ENCODE measurements at places on chromosomes 6 and 20.

- DNase-seq = peak; percentile 70
These were observed 171.3 kb downstream of the GRM1 start for GRCh38 chr6:146200176-146200575.

DNA sequence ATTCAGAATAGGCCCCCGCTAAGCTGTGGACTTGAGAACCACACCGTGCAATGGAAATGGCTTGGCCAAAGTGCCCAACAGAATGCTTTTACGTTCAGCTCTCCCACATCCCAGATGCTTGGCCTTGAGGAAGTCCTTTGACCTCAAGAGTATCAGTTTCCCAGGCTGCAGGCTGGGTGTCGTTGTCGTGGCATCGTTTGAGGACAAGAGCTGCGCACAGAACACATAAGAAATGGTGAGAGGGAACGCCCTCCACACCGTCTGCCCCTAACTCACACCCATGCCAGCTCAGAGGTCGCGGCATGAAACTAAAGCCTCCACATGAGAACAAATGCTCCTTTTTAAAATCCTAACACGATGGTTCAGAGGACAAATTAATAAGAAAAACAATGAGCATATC lies 37.0 kb downstream of the NFATC2 start:
- no peak for DNase-seq

- peak; percentile 72 for DNase-seq
These were observed 18.7 kb upstream of the SFT2D1 start for GRCh38 chr6:166361077-166361429.

GRCh38 chr20:64179805-64180204 lies 15.6 kb downstream of the MYT1 start:
- no peak for DNase-seq

- DNase-seq = peak; percentile 98
These were observed 51.3 kb downstream of the PTPN1 start for GRCh38 chr20:50561379-50562078.

DNA sequence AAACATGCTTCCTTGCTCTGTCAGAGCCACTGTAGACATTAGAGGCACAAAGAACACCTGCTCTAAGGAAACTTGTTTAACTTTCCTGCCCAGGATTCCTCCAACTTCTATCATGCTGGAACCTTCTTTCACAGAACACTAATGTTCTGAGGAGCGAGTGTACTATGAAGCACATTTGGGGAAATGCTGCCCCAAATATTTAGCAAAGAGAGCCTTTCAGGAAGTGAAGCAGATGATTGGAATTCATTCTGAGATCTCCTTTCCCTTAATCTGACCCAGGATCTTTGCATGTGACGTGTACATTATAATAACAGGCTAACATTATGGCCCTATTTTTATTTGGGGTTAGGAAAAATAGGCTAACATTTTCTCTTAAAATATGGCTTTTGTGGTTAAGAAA lies 21.0 kb upstream of the FYN start:
- peak; percentile 27 for DNase-seq

DNA sequence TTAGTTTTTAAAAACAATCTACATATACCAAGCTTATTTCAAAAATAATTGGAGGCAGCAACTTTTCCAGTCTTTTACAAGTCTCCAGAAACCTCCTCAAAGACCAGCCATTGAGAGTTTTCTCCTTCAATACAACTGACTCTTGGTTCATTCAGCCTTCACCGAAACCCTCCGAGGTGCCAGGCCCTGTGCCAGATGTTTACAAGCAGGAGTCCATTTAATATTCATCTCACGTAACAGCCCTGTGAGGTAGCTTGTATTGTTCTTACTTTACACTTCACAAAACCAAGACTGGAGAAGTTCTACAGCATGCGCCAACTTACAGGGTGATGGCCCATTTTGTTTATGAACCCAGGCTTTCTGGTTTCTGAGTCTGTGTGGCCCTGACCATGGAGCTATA lies 5.5 kb upstream of the NEDD9 start:
- no peak for DNase-seq

DNA sequence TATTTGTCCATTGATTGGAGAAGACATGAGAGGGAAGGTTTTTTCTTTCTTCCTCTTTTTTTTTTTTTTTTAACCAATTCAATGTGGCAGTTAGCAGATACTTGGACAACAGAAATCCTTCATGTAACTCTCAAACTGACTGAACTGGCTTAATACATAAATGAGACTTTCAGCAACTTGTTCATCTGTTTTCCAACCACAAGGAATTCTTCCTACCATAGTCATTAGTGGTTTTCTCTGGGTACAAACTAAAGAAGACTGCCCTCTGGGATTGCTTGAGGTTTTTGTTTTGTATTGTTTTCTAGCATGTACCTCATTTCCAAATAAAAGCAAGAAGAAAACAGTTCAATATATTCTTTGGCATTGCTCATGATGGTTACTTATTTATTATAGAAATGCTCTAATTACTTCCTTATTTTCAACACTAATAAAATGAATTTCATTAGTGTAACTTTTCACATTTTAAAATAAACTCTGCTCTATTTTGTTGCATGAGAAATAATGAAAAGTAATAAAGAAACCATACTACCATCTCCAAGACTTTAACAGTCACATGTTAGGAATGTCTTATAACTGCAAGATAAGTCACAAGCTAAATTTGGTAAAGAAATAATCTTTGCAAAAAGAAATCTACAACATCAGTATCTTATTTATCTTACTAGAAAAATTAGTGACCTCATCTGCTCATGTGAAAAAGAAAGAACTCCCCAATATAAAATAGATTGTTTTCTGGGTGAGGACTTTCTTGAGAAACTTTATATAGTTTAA lies 52.0 kb downstream of the ME1 start:
- DNase-seq = peak; percentile 81

DNA sequence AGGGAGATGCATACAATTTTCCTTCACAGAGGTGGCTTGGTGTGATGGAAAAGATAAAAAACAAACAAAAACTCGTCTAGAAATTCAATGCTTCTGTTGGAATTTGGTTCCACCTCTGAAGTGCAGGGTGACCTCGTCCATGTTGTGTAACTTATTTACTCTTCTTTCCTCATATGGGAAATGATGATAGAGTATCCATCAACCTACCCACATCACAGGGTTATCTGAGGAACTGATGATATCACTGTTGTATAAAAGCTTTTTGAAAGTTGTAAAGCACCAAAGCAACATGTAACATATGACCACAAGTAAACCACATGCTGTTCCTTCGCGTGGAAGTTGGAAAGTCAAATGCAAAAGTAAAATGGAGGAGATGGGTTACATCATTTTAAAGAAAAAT lies 212.0 kb upstream of the SGK1 start:
- peak; percentile 45 for DNase-seq

- DNase-seq = no peak
These were observed 42.3 kb downstream of the FUT9 start for GRCh38 chr6:96058082-96058481.

GRCh38 chr6:140485740-140486449 lies 1111.4 kb upstream of the CITED2 start:
- peak; percentile 92 for DNase-seq

DNA sequence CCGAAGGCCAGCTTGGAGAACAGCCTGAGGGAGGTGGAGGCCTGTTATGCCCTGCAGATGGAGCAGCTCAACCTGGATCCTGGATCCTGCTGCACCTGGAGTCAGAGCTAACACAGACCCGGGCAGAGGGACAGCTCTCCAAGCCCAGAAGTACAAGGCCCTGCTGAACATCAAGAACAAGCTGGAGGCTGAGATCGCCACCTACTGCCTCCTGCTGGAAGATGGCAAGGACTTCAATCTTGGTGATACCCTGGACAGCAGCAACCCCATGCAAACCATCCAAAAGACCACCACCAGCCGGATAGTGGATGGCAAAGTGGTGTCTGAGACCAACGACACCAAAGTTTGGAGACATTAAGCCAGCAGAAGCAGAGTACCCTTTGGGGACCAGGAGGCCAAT lies 223.5 kb upstream of the ID4 start:
- no peak for DNase-seq

- no peak for DNase-seq
These were observed 66.4 kb upstream of the KIF13A start for GRCh38 chr6:18053555-18054445.

- DNase-seq = peak; percentile 69
These were observed 610 bp downstream of the PSORS1C1 start for GRCh38 chr6:31114970-31115849.

DNA sequence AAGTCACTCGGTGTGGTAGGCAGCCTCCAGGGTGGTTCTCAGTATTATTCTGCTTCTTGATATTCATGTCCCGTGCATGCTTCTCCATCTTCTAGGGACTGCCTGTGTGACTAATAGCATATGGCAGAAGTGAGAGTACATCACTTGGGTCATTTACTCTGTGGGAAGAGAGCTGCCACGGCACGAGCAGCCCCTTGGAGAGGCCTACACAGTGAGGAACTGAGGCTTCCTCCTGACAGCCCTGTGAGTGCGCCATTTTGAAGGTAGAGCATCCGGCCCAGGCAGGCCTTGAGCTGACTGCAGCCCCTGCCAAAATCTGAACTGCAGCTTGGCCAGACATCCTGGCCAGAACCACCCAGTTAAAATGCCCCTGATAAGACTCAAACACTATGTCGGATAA lies 17.3 kb upstream of the MCUR1 start:
- DNase-seq = no peak

GRCh38 chr6:28683945-28684538 lies 158.4 kb downstream of the GPX5 start:
- peak; percentile 32 for DNase-seq

- peak; percentile 40 for DNase-seq
These were observed 33.0 kb downstream of the PIGU start for GRCh38 chr20:34643928-34644327.

- no peak for DNase-seq
These were observed 60.9 kb upstream of the PRL start for GRCh38 chr6:22357724-22358189.

DNA sequence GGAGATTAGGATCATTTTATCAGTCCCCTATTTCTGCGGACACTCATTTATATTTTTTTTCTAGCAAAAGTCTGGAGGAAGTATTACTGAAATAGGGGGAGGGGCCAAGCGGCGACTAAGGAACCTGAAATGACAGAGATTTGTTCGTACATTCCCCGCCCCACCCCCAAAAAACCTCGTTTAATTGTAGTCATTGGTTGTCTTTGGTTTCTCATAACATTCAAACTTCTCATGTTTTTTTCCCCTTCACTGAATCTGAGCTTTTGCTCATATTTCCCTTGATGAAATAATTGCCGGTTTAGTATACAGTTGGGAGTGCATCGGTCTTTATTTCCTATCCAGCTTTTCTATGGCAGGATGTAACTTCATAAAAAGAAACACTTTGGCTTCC lies 768 bp upstream of the FYN start:
- DNase-seq = peak; percentile 29

GRCh38 chr6:87618531-87618930 lies 28.6 kb downstream of the ORC3 start:
- no peak for DNase-seq

DNA sequence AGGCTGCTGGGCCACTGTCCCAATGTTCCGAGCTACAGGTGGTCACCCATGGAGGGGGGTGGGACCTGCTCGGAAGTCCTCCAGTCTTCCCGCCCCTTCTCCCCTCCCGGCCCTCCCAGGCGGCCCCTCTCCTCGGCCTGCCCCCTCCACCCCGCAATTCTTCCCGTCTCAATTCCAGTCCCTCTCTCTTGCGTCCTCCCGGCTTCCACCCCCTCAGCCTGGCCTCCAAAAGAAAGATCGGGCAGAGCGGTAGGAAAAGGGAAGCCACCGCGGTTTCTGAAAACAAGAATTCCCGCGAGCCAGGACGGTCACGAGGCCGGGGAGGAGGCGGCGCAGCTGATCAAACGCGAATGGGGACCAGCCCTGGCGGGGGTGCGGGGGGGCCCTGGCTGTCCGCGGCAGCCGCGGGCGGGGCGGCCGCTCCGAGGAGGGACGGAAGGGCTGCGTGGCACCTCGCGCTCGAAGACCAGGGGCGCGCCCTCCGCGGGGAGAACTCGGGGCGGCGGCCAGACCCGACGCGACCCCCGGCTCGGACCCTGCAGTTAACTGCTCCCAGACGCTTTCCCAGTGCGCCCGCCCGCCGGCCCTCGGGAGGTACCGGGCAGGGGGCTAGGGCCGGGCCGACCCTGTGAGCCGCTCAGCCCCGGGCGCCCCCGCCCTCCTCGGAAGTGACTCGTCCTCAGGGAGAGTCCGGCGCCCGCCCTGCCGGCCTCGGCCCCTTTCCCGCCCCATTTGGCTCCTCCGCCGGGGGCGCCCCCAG lies 1.0 kb downstream of the PXDC1 start:
- DNase-seq = peak; percentile 82

DNA sequence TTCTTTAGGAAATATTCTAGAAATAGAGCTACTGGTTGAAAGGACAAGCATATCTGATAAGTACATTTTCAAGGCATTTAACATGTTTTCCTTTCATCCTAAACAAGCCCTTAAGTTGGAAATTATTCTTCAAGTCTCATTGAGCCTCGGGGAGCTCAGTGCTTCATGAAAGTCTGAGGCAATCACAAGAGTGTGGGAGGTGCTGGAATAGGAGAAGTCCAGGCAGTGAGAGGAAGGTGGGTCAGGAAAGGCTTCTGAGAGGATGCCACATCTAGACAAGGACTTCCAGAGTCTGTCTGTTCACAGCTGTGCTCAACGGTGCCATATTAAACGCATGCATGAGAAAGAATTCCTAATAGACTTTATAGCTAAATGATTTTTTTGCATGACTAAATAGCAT lies 69.8 kb downstream of the CD83 start:
- DNase-seq = no peak
